ENCODE measurements at places on chromosomes 16 and 17. TPM values are rescaled to one million over a fixed set of nuclear protein-coding genes. Genes with fewer than 3 reads are reported as not detected.
A peak's percentile ranks its signal among the peaks of the same experiment; 100 is the strongest.

- no peak for DNase-seq
Measured at GRCh38 chr17:45150911-45151809, 2.9 kb downstream of the HEXIM1 start.

DNA sequence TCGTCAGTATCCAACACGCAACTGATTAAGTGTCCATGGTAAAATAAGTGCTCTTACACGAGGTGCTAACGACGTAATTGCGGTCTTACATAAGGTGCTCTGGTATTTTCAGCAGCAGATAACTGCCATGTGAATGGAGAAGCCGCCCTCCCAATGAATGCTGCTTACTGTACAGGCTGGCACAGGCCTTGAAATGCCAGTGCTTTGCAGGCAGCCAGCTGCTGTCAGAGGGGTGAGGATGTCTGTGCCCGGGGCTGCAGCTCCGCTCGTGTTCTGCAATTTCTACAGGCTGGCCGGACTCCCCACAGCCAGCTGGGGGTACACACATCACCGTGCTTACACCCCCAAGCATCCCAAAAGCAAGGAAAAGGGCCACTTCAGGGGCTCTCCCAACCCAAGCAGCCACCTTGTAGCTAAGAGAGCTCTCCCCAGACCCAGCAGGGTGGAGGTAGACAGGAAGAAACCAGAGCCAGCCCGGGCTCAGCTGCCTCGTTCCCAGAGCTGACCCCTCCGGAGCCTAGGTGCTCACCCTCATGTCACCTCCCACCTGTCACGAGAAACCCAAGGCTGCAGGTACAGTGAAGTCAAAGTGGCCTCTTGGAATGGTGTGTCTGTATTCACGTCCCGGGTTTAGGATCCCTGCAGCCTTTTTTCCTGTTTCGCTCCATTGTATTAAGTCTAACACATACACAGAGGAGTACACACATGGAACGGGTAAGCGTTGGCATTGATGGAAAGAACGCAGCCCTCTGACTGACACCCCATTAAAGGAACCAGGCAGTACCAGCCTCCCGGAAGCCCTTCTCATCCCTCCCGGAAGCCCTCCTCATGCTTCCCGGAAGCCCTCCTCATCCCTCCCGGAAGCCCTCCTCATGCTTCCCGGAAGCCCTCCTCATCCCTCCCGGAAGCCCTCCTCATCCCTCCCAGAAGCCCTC lies 27.2 kb upstream of the RPH3AL start:
- DNase-seq = no peak

Gene RHBDF1
- polyA plus RNA-seq = 20.1 TPM

Gene PRCD
- polyA plus RNA-seq = 3.0 TPM

GRCh38 chr17:61478026-61478789 lies 26.0 kb downstream of the TBX4 start:
- DNase-seq = no peak

Gene GDPD3
- 9.9 TPM for polyA plus RNA-seq

DNA sequence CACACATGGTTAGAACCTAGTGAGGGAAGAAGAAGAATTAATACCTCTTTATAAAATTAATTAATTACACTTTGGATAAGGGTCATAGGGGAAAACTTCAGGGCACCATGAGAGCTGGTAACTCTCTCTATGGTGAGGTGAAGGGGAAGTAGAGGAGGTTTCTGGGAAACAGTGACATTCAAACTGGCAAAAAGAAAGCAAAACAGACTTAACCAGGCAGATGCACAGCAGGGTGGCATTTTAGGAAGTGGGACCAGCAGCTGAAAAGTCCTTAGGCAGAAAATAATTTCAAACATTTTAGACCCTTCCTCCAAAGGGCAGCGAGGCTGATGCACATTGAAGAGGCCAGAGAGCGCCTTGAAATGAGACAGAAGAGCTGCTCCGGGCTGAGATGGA lies 157.8 kb downstream of the CDH13 start:
- no peak for DNase-seq

DNA sequence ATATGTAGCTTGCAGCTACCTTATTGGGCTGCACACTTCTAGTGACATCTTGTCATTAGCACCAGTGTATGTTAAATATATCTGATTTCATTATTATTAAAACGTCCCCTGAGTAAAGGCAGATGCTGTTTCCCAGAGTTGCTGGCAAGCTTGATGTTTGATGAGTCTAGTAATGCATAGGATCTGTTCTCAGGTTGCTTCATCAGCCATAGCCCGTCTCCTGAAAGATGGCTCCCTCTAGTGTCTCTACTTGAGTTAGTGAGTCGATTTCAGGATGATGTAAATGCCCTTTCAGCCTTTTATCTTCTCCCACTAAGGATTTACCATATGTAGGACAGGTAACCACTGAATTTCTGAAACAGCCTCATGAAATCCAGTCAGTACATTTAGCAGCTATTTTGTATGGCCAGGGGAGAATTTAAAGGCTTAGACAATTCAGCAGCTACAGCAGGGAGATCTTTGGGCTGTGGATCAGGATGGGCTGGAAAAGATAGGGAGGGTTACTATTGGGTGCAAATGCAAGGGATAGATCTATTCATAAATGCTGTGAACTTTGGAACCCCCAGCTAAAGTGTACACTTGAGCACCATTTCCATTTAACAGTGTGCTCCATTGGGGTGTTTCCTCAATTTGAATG lies 376.3 kb downstream of the CNTNAP4 start:
- peak; percentile 18 for DNase-seq

DNA sequence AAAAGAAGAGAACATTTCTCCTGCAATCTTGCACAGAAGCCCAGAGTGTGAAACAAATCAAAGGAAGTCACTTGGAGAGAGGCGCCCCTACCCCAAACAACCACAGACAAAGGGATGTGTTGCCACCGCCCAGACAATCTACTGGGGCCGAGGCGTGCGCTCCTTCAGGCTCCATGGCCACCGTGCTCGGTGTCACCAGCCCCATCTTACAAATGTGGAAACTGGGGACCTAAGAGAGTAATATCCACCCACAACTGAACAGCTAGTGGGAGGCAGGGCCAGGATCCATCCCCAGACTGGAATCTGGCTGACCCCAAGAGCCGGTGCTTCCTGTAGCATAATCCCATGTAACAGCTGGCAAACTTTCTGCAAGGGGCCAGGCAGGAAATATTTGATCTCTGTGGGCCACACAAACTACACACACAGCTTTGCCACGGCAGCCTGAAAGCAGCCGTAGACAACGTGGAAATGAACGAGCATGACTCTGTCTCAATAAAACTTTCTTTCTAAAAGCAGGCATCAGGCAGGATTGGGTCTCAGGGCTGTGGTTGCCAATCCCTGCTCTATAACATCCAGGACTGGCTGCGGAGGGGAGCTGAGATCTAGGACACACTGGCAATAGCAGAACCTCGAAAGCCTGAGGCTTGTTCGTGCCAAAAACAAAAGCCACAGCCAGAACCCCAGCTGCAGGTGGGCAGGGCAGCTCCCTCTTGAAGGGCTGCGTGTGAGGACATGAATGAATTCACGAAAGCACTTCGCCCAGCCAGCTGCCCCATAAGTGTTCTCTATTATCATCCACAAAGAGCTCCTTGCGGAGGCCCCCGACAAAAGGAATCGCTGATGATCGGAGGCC lies 26.6 kb upstream of the GINS2 start:
- no peak for DNase-seq

DNA sequence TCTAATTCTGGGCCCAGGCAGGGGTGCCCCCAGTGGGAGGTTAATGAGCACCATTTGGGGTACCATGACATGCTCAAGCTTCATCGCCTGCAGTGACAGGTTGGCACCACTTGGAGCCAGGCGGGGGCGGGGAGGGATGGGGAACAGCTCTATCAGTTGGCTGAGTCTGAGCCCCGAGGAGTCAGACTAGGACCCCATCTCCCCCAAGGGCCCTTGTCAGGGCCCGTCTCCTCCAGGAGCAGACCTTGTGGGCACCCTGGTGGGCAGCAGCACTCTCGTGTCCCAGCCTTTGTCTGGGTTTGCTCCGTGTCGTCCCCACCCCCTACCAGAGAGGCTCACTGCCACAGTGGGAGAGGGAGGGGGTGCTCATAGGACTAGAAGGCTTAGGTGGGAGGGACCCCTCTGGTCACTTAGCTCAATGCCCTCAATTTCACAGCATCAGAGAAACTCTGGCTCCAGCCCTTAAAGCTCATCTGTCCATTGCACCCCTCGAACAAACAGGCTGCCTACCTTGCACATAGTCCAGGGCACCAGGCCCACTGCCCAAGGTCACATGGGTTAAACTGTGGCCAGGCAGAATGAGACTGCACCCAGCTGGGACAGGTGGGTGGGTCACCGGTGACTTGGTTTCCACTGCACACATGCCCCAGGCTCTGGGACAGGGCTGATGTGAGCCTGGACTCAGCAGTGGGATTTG lies 4.1 kb downstream of the PPP1R9B start:
- no peak for DNase-seq

- no peak for DNase-seq
Measured at GRCh38 chr16:62965831-62966230, 929.6 kb upstream of the CDH8 start.

DNA sequence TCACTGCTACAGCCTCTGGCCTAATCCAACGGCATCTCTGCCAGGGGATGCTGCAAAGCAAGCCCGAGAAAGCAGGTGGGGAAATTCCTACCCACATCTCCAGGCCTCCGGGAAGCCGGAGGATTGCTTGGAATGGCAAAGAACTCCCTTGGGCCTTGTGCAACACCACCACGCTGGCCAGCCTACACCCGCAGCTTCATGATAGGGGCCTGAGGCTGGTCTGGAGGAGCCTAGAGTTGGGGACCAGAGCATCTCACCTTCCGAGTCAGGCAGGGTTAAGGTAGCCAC lies 20.3 kb downstream of the GGA3 start:
- no peak for DNase-seq

GRCh38 chr17:16512011-16512410 lies 20.0 kb upstream of the LRRC75A start:
- DNase-seq = no peak

- DNase-seq = no peak
Measured at GRCh38 chr17:55673743-55674506, 48.7 kb downstream of the TMEM100 start.

GRCh38 chr17:58270476-58271215 lies 10.1 kb downstream of the MPO start:
- no peak for DNase-seq

Gene RNF167
- polyA plus RNA-seq = 139 TPM

Gene SLC5A10
- 0.18 TPM for polyA plus RNA-seq

- no peak for DNase-seq
Measured at GRCh38 chr17:13572581-13572980, 29.1 kb downstream of the HS3ST3A1 start.

- DNase-seq = no peak
Measured at GRCh38 chr16:80994451-80994850, 12.2 kb downstream of the CMC2 start.

Gene MARCHF10
- 1.1 TPM for polyA plus RNA-seq

Gene KIF18B
- polyA plus RNA-seq = 9.0 TPM

Gene ALOX15
- polyA plus RNA-seq = 0.37 TPM

Gene TSPAN10
- 2.3 TPM for polyA plus RNA-seq

Gene CCL17
- polyA plus RNA-seq = not detected

- no peak for DNase-seq
Measured at GRCh38 chr17:28117304-28117703, 74.8 kb downstream of the NLK start.

DNA sequence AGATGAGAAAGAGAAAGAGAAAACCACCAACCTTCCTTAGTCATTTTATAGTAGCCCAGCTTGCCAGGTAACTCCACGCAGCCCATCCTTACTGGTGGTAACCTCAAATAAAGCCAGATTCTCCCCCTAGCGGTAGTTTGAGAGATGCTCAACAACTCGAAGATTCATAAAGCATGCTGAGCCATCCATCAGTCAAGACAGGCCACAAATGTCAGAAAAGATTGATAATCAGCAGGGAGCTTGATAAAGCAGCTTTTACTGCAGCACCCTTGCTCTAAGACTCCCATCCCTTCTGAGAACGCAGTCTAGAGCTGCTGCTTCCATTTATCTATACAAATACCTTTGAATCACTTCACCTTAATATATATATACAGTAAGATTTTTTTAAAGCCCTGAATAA lies 451.5 kb upstream of the HSBP1 start:
- DNase-seq = no peak

GRCh38 chr16:79757968-79758367 lies 157.4 kb upstream of the MAF start:
- DNase-seq = no peak

- no peak for DNase-seq
Measured at GRCh38 chr17:27771586-27771985, 28.7 kb downstream of the NOS2 start.

Gene TBC1D3
- polyA plus RNA-seq = 3.5 TPM

Gene GAS2L2
- polyA plus RNA-seq = not detected

- DNase-seq = no peak
Measured at GRCh38 chr17:18889658-18890057, 31.7 kb downstream of the PRPSAP2 start.

DNA sequence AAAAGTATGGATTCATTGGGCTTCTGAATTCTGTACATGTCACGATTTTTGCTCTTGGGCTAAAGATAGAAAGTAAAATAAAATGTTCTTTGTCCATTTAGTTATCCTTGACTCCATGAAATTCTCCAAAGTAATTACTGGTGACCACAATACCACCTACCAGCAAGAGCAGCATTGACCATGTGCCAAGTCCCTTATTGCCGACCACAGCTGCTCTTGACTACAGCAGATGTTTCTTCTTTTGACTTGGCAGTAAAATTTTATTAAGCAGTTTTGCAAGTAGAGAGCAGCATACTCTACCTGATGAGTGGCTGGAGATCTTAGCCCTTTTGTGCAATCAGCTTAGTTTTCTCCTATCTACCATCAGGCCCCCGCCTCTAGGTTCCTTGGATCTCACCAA lies 152.2 kb upstream of the TBX2 start:
- no peak for DNase-seq

Gene ESRP2
- polyA plus RNA-seq = 23.1 TPM

- no peak for DNase-seq
Measured at GRCh38 chr16:86383488-86384262, 126.7 kb upstream of the FOXF1 start.

GRCh38 chr16:66712512-66712911 lies 16.0 kb upstream of the CMTM4 start:
- no peak for DNase-seq

GRCh38 chr16:75025761-75026160 lies 26.9 kb downstream of the ZNRF1 start:
- DNase-seq = no peak

- no peak for DNase-seq
Measured at GRCh38 chr16:88799569-88800276, 3.9 kb upstream of the CDT1 start.

- DNase-seq = no peak
Measured at GRCh38 chr17:64216000-64216337, 47.1 kb downstream of the TEX2 start.

GRCh38 chr16:68644715-68645493 lies at the start of gene CDH3:
TSS of gene CDH3 (plus strand) at chr16:68645310. CDS start at chr16:68645380, 70 bp downstream.
- DNase-seq = no peak

- no peak for DNase-seq
Measured at GRCh38 chr17:62919388-62919787, 46.6 kb upstream of the TANC2 start.

GRCh38 chr17:41340494-41340893 lies 10.1 kb downstream of the KRT33A start:
- DNase-seq = no peak

Gene CDK5R1
- 4.3 TPM for polyA plus RNA-seq

Gene SPNS3
- polyA plus RNA-seq = 2.4 TPM

Gene KRTAP4-1
- polyA plus RNA-seq = not detected

Measured in right renal cortex interstitium (tissue), 3 donors.